NCI-H69 (cell line): ENCODE measurements at places on chromosomes 5 and 9.

DNA sequence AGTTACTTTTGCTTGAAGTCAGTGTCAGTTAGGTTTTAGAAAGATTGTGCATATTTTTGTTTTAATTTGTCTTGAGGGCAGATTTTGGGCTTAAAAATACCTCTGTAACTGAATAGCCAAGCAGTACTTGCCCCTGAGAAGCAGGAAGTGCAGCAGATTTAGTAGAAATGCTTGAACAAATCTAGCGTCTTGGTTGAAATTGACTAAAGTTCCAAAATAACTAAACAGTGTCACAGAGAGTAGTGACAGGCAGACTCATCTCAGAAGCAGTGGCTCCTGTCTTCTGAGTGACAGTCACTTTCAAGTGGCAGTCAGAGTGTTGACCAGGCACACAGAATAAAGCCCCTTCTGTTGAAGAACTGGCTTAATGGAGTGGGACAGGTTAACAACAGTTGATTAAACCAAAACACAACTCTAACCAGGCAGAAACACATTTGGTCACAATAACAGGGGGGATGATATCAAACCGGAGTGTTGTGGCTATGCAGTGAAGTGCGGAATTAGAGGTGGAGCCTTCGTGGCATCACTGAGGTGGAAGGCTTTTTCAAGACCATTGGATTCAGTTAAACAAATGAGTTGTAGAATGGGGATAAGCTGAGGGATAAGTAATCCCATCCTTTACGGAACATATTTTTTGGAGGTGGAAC is 29.1 kb downstream of the TRIO start:
- DNase-seq: no peak

DNA sequence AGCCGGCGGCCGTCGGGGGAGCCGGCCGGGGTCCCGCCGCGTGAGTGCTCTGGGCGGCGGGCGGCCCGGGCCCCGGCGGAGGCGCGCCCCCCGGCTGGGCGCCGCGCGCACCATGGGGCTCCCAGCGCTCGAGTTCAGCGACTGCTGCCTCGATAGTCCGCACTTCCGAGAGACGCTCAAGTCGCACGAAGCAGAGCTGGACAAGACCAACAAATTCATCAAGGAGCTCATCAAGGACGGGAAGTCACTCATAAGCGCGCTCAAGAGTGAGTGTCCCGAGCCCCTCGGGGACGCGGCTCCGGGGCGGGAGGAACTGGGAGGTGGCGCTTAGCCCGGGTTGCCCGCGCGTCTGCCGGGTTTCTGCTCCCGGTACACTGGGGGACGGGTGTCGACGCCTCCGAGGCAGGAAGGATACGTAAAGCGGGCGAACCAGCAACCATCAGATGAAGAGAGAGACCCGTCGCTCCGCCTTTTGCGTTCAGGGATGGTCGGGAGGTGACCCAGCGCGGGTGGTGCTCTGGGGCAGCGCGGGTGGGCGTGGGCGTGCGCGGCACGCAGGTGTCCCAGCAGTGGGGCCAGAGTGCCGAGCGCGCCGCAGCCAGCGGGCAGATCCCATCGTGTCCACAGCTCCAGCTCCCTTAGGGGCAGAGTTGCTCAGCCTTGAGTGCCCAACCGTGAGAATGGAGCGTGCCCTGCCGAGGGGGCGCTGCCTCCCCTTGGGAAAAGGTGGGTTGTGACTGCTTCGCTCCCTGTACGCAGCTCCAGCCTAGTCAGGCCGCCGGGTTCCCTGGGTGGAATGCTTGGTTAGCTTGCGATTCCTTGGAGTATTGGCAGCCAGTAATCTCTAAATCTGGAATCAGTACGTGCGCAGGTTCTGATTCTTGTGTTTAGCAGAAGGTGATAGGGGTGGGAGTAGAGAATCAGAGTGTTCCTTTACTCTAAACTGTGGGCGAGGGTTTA is 753 bp downstream of the ARHGAP26 start:
- DNase-seq: peak; percentile 77

DNA sequence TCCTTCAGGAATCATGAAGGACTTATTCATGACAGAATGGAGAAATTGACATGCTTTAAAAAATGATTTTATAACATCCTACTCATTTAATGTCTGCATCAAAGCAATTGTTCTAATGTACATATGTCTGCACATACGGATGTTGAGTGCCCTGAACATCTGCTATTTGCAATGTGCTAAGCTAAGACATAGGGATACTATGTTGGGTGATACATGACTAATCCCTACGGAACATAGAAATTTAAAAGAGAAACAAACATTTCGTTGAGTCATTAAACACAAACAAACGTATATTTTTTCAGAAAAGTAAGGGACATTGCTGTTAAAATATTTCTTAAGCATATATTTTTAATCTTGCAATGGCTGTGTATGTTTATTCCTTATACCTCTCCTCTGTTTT is 686.5 kb upstream of the ADAMTS16 start:
- no peak for DNase-seq

DNA sequence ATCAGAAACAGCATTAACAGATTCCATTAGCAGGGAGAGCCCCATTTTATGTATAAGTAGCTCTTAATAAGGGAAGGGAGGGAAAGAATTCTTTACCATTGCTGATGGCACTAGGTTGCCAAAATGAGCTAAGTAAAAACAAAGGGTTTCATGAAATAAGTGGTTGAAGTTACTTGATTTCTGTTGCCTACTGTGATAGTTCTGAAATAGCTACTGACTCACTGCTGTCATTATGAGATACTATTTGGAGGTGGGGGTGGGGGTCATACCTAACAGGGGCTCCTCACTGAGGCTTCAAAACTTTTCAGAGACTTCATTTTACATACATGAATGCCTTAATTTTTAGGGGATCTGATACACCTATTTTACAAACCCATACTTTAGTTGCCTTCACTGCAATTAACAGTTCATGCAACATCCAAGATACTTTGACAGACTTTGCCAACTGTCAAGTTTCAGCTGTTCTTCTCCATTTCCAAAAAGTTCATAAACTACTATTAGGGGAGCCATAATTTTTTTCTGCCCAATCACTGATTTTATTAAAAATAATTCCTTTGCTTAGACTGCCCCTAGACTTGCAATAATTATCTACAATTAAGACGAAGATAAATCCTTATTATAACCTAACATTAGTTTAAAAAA is 4.6 kb downstream of the HOMER1 start:
- DNase-seq: no peak

GRCh38 chr9:94780516-94780950 is 54.0 kb downstream of the AOPEP start:
- no peak for DNase-seq

GRCh38 chr9:102124465-102124864 is 386.0 kb upstream of the GRIN3A start:
- DNase-seq: peak; percentile 94

- DNase-seq: no peak
Observed at GRCh38 chr5:110752953-110753352, 14.1 kb downstream of the SLC25A46 start.

- peak; percentile 88 for DNase-seq
Observed at GRCh38 chr5:74409166-74409706, 231.3 kb downstream of the ENC1 start.

- DNase-seq: no peak
Observed at GRCh38 chr5:168843277-168844015, 264.3 kb upstream of the PANK3 start.

- no peak for DNase-seq
Observed at GRCh38 chr9:133556354-133556753, 21.9 kb downstream of the ADAMTSL2 start.

GRCh38 chr5:34900652-34901051 is 14.7 kb downstream of the RAD1 start:
- DNase-seq: no peak

DNA sequence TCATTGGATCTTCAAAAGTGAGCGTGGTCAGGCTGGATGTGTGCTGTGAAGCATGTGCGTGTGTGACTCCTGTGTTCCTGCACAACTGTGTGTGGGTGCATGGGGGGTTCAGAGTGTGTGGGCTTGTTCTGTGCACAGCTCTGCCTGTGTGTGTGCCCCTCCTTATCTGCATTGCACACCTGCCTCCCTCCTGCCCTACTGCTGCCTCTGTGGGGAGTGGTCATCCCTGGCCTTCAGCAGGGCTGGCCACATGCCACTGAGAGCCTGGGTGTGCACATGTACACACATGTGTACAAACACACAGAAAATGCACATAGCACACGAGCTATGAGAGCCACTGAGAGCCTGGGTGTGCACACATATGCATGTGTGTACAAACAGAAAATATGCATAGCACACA is 92.1 kb downstream of the CACNA1B start:
- no peak for DNase-seq

- peak; percentile 73 for DNase-seq
Observed at GRCh38 chr5:74766418-74766848, 484 bp downstream of the GFM2 start.

- no peak for DNase-seq
Observed at GRCh38 chr9:105055917-105056316, 128.0 kb upstream of the ABCA1 start.

- DNase-seq: no peak
Observed at GRCh38 chr5:78751872-78752271, 103.3 kb upstream of the LHFPL2 start.

GRCh38 chr9:75953218-75953617 is 62.7 kb downstream of the PCSK5 start:
- no peak for DNase-seq
